ENCODE measurements at places on chromosomes 3 and 15.

DNA sequence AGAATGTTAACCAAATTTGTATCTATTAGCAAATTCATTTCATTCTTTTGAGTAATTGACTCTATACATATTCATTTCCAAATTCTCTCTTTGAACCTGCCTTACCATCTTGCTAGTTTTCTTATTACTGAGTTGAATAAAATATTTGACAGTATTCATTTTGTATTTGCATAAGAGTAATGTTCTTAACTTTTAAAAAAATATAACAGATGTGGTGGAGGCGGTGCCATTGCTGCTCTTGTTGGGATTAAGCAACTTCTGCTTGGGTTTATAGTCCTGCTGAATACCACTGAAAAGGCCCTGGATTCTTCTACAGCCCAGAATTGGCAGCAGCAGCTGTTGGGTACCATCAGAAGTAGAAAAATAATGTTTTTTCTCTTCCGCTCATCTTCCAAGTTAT, 148.9 kb upstream of the PEX5L start:
- DNase-seq: no peak

DNA sequence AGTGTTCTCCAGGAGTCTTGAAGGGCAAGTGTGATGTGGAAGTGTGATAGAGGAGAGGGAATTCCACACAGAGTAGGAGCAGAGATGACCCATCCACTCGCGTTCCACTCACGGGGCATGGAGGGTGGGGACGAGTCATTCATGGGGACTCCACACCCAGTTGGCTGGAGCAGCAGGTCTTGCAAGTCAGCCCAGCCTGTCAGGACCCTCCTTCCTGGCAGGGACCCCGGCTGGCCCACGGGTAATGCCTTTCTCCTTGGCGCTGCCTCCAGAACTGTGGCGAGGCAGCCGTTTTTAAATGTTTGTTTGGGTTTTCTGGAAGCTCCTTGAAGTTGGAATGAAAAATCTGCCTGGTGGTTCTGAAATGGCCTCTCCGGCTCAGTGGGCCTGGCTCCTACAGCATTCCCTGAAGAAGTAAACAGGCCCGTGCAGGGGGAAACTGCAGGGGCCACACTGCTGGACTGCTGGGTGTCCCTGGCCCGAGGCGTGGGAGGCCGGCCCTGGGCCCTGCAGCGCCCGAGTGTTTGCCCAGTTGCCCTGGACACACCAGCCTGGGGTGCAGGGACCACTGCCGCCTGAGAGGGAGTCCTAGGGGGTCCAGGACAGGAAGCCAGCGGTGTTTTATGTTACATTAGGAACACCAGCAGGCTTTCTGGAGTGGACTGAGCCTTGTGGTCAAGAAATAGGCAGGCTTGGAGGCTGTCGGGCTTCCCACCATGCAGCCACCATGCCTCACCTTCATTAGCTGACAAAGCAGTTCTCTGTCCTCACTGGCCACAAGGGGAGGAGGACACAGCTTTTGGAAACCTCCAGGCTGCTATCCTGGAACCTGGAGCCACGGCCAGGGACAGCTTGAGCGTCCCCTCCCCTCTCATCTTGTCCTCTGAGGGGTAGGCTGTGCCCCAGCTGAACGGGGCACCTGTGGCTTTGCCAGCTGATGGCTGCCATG, 61.3 kb downstream of the CEMIP start:
- DNase-seq: no peak

GRCh38 chr3:159904911-159905310, 83.7 kb upstream of the IL12A start:
- DNase-seq: no peak

- peak; percentile 83 for DNase-seq
These were observed 400.8 kb upstream of the PROK2 start for GRCh38 chr3:72185549-72186399.

Measured in skeletal muscle cell (primary cell).